ENCODE measurements at places on chromosomes 3 and 15.
A peak's percentile ranks its signal among the peaks of the same experiment; 100 is the strongest.

- peak; percentile 61 for DNase-seq
These were observed 96.7 kb upstream of the KCNMB2 start for GRCh38 chr3:178439504-178439903.

GRCh38 chr3:115651087-115651486 lies 27.8 kb downstream of the GAP43 start:
- no peak for DNase-seq

GRCh38 chr15:49328941-49329340 lies 94.1 kb upstream of the FGF7 start:
- no peak for DNase-seq

DNA sequence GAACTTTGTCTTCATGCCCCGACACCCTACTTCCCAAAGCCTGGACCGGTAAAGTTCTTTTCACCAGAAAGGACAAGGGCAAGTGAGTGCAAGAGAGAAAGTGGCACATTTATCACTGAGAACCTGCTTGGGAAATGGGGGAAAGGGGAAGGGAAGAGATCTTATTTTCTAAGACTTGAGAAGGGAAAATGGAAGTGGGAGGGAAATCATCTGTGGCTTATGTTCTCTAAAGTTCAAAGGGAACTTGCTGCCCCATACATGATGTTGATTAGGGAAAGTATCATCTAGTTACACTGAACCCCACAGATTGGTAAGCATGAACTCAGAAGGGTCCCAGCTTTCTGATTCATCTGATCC lies 199.5 kb upstream of the LPP start:
- DNase-seq = no peak

- DNase-seq = no peak
These were observed 636.6 kb upstream of the NR2F2 start for GRCh38 chr15:95693917-95694316.

GRCh38 chr3:120764206-120764605 lies 21.7 kb downstream of the GTF2E1 start:
- DNase-seq = no peak

- DNase-seq = peak; percentile 83
These were observed 11.8 kb upstream of the RIOX2 start for GRCh38 chr3:97983933-97984491.

DNA sequence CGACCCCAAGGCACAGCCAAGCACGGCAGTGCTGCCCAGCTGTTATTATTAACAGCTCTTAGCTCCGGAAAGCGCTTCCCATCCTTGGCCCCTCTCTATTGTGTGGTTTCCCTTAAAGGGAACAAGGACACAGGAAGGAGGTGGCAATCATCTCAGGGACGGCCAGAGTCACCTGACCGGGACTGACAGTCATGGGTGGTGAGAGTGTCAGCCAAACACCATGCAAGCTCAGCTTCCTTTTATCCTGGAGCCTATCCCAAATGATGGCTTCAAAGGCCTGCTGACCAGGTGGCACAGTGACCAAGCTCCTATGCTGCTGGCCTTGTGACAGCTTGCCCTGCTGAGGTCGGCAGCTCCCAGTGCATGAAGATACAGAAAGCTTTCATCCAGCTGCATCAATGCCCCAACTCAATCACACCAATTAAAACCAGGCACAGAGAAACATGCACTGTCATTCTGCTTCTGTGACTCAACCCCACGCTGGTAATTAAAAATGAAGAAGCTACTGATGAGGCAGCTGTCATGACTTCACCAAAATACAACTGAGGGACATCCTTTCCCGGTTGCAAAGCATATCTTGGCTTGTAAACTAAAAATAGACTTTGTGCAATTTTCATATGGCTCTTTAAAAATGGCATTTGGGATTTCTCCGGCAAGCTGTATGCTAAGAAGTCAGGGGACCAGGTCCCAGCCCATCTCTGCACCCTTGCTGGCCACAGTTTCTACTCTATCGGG lies 34.0 kb downstream of the PCSK6 start:
- no peak for DNase-seq

GRCh38 chr3:87197531-87197930 lies 29.6 kb upstream of the CHMP2B start:
- DNase-seq = no peak

DNA sequence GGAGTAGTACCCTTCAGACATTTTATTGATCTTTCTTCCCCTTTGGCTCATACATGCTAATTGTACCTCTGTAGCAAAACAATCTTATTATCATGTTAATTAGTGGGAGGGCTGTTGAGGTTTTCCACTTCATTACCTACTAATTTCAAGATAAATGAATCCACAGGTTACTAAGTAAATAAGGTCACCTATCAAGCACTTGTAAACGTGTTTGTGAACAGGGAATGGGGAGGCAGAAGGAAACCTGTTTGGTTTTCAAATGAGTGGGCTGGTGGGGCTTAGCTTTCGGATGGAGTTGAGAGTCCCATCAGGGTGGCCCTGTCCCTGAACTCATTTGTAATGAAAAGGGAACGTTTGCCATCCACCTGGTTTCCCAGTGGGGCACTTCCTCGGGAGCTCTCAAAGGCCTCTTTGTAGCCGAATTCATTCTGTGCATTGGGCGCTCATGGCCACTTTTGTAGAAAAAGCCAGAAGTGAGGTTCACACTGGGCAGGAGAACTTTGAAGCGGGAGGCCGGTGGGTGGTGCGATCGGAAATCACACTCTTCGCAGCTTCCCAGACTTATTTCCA lies 419.8 kb upstream of the NR2F2 start:
- DNase-seq = no peak

GRCh38 chr15:97915261-97915660 lies 45.2 kb upstream of the ARRDC4 start:
- DNase-seq = no peak

DNA sequence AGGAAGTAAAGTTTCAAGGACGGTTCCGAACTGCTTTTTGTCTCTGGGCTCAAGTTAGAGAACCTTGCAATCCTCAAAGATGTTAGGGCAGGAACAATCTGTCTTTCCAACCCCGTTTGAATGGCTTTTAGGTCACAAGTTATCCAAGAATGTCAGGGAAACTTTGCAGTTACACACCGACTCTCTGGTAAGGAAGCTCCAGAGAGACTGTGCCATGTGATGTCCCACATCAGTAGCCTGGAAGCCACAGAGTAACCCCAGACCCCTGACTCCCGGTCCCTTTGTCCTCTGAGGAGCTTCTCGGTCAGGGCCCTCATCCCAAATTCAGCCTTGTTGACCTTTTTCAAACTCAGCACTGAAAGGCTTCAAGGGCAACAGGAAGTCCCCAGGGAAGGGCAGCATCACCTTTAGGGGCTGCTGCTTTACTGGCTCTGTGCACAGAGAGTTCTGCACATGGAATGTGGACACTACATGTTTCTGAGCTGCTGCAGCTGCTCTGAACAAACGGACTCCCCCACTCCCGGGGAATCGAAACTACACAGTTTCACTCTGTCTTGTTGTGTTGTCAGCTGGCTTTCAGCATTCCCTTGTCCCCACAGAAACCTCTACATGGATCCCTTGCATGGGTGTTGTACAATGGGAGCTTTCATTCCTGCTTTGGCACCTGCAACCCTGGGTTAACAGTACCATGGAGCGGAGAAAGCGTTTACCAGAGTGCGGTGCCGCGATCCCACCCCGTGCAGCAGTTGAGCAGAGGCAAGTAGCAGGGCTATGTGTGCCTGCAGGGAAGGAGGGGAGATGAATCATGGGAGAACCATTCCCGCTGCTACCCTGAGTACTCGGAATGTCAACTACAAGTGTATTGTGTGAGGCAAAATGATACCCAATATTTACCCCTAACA lies 408.2 kb upstream of the THBS1 start:
- DNase-seq = peak; percentile 48

DNA sequence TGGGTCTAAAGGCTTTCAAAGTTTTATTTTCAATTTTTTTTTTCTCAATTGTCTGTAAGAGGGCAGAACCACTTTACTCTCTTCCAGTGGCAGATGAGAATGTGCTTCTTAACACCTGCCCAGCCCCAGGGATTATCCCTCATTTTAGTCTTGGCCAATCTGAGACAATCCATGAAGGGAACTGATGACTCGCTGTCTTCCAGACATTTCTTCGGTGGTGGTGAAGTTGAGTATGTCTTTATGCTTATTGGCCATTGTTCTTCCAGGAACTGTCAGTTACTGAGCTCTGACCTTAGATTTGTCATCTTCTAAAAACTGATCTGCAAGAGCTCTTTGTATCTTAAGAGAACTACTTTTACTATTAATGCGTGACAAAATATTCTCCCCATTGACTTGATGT lies 139.5 kb downstream of the TJP1 start:
- no peak for DNase-seq

- DNase-seq = no peak
These were observed 210.1 kb upstream of the NR2E3 start for GRCh38 chr15:71600237-71600636.

DNA sequence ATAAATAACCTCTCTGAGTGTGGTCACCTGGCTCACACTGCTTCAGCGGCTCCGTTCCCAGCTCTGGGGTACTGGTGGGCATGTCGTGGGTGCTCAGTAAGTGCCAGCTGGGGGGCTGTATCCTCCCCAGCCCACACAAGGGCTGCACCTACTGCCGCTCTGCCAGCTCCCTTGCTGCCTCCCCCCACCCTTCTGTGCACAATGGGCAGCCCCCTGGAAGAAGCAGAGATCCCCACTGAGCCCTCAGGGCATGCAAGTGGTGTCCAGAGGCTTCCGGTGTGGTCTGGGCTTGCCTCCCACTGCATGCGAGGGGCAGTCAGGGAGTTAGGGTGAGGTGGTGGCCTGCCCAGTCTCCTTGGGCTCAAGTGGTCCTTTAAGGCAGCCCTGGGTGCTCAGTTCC lies 58.3 kb upstream of the TRPM1 start:
- DNase-seq = no peak

Data from muscle of back (tissue), 13 donors.